ENCODE measurements at places on chromosomes 16 and 17. TPM values are rescaled to one million over a fixed set of nuclear protein-coding genes. Genes with fewer than 3 reads are reported as not detected.
A peak's percentile ranks its signal among the peaks of the same experiment; 100 is the strongest.

DNA sequence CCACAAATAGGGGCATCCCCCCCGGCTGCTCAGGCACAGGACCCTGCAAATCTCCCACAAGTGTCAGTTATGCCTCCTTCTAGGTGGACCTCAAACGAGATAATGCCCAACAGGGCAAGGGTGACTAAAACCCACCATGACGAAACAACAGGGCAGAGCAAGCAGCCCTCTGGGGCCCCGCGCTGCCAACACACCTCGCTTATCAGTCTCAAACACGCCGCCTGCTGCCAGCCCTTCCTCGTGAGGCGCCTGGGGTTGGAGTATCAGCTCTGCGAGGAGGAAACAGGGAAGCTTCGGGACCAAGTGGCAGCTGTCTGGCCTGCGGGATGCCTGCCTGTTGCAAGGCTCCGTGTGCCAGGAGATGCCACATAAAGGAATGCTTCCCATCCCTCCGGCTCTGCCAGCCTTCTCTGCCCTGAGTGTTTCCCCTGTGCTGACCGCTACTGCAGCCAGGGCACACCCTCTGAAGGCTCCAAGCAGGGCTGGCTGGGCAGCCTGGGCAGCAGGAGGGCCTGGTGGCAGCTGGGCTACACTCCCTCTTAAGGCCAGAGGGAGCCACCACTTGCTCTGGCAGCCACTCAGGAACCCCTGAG, 2.5 kb downstream of the SMIM5 start:
- no peak overlapping the region for H3K4me3 ChIP-seq
- DNase-seq: peak; percentile 60
- H3K36me3 ChIP-seq: peaks cover 6% of the 10 kb centered on the region
- peak overlapping the region; percentile 57 for H3K27ac ChIP-seq

GRCh38 chr17:56737421-56738161, 96.1 kb downstream of the C17orf67 start:
- no peak overlapping the region for H3K27ac ChIP-seq
- H3K4me1 ChIP-seq: no peaks in the 10 kb centered on the region
- H3K27me3 ChIP-seq: no peaks in the 10 kb centered on the region
- no peaks in the 10 kb centered on the region for H3K36me3 ChIP-seq
- DNase-seq: peak; percentile 73

GRCh38 chr17:37375706-37376105, at the start of gene C17orf78:
Gene C17orf78 (plus strand): TSS chr17:37375985. CDS start chr17:37376093, 108 bp downstream.
- no peaks in the 10 kb centered on the region for H3K36me3 ChIP-seq
- H3K4me3 ChIP-seq: no peak within 1 kb of the TSS
- no peak for DNase-seq
- H3K27me3 ChIP-seq: no peaks in the 10 kb centered on the region

The COL1A1 gene
- total RNA-seq: 155 TPM

DNA sequence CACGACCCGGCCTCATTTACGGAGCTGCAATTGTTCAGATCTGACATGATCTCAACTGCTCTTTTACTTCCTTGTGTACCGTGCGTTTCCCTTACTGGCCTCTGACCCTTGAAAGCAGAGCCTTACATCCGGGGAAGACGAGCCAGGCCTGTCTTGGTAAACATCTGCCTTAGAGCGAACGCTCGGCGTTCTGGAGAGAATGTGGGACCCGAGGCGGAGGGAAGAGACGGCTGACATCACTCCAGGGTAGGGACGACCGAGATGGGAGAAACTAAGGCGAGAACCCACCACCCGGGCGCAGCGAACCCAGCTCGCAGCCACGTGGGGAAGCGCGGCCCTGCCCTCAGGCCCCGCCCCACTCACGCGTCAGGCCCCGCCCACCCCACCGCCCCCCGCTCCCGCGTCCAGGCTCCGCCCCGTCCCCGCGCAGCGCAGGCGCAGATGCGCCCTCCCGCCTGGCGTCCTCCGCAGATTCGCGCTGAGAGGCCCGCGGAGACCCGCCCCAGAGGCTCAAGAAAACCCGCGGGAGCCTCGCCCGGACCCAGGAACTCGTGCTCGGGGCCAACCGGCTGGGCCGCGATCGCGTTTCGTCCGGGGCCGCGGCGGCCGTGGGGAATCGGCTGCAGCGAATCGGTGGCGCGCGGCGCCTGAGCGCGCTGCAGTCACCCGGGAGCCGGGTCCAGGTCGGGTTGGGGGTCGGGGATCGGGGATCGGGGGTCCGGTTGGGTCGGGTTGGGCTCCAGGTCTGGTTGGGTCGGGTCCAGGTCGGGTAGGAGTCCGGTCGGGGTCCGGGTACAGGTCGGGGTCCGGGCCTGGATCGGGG, at the start of gene TELO2:
Gene TELO2, plus strand, starts transcription at position 438 of the 823 bp plus-strand sequence. CDS start 922 bp downstream, outside the sequence.
- peak within 1 kb of the TSS; percentile 93 for H3K4me3 ChIP-seq
- peaks cover 36% of the 10 kb centered on the region for H3K36me3 ChIP-seq
- peak; percentile 97 for DNase-seq
- H3K27ac ChIP-seq: peak within 1 kb of the TSS; percentile 92

- H3K27me3 ChIP-seq: no peaks in the 10 kb centered on the region
- no peak overlapping the region for H3K4me3 ChIP-seq
- no peak for DNase-seq
- no peak overlapping the region for H3K27ac ChIP-seq
- no peaks in the 10 kb centered on the region for H3K36me3 ChIP-seq
- H3K4me1 ChIP-seq: no peaks in the 10 kb centered on the region
Observed at GRCh38 chr17:73156887-73157520, 7.8 kb upstream of the SSTR2 start.

DNA sequence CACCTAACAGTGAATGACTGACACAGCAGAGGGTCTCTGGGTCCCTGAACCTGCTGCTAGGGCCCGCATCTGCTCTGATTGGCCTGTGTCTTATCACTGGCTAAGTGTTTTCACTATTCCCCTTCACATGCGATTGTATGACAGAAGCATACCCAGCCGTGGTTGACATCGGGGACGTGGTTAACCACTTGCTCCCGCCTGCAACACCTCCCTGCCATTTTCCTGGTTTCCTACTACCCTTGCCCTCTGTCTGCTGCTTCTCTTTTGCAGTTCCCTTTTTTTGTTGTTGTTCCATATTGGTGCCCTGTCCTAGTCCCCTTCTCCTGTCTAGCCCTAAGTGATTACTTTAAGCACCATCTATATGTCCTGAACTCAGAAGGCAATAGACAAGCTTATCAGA, 177.0 kb downstream of the RGS9 start:
- H3K4me3 ChIP-seq: no peak overlapping the region
- H3K36me3 ChIP-seq: no peaks in the 10 kb centered on the region
- no peak for DNase-seq

Data from upper lobe of left lung (tissue), 6 donors.